MV-4-11 (cell line): ENCODE measurements at places on chromosomes 12 and 14.
A peak's percentile ranks its signal among the peaks of the same experiment; 100 is the strongest.

DNA sequence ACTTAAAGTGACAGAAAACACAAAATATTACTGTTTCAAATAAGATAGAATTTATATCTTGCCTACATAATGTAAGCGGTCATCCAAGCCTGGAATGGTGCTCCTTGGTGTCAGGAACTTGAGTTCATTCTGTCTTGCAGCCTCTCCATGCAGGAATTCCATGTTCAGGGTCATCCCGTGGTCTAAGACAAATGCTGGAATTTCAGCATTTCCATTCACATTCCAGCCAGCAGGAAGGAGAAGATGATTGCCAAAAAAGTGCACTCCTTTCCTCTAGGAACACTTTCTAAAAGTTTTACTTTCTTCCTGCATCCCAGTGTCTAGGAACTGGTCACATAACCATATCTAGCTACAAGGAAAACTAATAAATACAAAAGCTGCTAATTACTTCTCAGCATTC, 106.3 kb downstream of the PTPRO start:
- no peak for DNase-seq

DNA sequence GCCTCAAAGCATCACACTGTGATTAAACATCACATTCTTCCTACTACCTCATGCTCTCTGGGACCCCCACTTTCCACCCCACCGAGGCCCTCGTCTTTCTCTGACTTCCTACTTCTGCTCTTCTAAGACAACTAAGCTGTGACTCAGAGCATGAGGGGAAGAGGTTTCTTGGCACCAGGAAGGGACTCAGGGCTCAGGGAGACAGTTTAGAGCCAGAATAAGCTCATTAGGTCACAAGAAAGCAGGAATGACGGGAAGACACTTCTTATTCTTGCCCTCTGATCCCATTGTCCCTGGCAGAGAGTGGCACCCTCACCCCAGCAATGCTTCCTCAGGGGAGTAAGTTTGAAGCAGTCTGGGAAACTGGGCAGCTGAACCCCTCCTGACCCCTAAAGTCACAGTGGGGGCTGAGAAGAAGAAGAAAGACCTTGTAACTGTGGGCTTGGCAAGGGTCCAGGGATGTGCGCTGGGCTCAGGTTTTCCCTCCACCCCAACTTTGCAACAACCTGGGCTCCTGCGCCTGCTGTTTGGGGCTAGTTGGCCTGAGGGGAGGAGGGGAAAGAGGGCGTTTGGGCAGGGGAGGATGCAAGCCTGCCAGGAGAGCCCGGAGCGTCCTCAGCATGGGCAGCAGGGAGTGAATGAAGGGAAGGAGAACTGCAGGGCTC, 64.6 kb upstream of the ACTN1 start:
- DNase-seq, result peak; percentile 86

- DNase-seq, result no peak
Measured at GRCh38 chr12:108193917-108194316, 64.8 kb downstream of the WSCD2 start.

- DNase-seq, result no peak
Measured at GRCh38 chr12:55695349-55695748, 12.4 kb downstream of the ITGA7 start.

- DNase-seq, result peak; percentile 20
Measured at GRCh38 chr12:2634471-2634870, 160.3 kb upstream of the FKBP4 start.
